Fibroblast of mammary gland (primary cell): ENCODE measurements at places on chromosomes 1 and 21.

DNA sequence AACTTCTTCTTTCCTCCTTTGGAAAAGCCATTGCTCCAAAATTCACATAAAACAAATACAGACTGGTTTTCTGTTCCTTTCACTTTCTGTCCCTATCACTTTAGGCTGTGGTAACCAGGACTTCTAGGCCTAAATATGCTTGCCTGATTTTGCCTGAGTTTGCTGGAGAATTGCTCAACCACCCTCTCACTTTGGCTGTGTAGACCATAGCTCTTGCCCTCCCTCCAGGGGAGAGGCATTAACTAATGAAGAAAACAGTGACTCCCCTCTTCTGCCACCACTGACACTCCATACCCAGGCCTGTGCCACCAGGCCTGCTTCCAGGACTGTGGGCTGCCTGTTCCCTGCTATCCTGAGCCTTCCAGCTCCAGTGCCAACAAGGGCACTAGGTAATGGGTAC, 163.5 kb downstream of the TOMM20 start:
- DNase-seq = no peak

DNA sequence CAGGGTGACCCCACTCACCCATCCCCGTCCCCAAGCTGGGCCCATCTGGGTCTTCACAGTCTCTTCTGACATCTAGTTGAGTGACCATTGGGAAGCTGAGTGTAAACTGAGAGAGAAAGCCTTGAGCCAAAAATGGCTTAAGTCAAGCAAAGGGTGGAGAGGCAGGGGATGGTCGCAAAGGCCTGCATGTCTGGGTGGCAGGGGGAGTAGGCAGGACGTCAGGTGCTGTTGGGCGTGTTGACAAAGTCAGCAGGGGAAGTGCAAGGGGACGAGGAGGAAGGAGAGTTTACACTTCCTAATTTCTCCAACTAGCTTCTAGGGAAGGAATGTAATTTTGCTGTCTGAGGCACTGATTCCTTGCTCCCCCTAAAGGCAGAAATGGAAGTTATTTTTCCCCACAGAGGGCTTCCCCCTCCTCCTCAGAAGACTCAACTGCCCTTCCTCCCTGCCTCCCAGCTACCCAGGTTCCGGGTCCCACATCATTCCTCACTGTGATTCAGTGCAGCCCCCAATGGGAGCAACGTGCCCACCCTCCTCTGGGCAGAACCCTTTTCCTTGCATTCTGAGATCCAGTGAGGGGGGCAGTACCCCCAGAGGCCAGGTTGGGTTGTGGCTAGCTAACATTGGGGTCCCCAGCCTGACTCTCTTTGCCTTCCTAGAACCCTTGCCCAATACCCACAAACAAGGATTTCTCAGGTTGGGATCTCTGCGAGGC, 1.2 kb upstream of the ADORA1 start:
- DNase-seq = peak; percentile 15

DNA sequence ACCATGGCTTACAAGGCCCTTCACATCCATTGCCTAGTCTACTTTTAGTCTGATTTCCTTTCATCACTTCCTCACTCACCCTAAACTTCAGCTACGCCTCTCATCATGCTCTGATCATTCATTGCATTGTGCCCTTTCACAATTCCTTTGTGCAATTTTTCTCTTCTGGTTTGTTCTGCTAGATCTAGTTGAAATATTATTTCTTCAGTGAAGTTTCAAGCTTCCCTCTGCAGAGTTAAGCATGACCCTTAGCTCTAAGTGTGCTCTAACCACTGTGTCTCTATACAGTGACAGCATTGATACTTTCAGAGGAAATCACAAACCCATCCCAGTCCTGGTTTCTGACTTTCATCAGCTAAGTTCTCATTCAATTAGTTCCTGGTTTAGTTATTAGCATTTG, 166.1 kb downstream of the PLA2G4A start:
- no peak for DNase-seq

DNA sequence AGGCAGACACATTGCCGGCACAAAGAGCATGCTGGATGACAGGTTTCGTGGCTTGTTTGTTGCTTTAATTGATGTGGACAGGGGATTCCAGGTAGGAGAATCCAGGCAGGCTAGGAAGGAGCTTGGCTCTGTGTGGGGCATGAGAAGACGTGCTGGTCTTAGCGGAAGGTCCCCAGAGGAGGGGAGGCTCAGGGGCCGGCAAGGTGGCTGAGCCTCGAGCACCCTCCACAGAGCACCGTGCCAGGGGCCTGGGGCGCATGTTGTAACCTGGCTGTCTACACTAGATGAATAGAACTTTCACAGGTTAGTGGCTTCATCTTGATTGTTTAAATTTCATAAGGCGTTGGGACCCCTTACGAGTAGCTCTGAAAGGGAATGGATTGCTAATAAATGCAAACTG, 223.1 kb downstream of the CAMTA1 start:
- DNase-seq = no peak

DNA sequence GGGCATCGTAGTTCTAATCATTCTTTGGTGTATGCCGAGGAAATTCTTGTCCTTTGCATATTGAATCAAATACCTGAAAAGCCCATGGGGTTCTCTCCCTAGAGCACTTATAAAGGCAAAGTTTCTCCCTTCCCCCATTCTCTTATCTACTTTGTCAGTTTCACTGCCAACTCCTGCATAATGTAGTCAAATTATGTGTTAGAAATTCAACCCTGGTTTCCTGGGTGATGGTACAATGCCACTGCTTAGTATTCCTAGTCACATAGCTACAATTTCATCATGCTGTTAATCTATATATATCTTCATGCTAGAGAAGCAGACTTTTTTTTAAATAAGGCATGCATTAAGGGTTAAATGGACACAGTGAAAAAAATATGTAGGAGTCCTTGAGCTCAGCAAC, 119.0 kb downstream of the PDE4B start:
- DNase-seq = no peak

- peak; percentile 54 for DNase-seq
Observed at GRCh38 chr1:14083706-14084105, 383.7 kb downstream of the PRDM2 start.

GRCh38 chr1:151444783-151445177, 14.5 kb downstream of the POGZ start:
- DNase-seq = no peak

GRCh38 chr1:7761103-7761502, 10.0 kb upstream of the VAMP3 start:
- DNase-seq = no peak

- peak; percentile 73 for DNase-seq
Observed at GRCh38 chr1:75985827-75986226, 53.6 kb upstream of the ASB17 start.

DNA sequence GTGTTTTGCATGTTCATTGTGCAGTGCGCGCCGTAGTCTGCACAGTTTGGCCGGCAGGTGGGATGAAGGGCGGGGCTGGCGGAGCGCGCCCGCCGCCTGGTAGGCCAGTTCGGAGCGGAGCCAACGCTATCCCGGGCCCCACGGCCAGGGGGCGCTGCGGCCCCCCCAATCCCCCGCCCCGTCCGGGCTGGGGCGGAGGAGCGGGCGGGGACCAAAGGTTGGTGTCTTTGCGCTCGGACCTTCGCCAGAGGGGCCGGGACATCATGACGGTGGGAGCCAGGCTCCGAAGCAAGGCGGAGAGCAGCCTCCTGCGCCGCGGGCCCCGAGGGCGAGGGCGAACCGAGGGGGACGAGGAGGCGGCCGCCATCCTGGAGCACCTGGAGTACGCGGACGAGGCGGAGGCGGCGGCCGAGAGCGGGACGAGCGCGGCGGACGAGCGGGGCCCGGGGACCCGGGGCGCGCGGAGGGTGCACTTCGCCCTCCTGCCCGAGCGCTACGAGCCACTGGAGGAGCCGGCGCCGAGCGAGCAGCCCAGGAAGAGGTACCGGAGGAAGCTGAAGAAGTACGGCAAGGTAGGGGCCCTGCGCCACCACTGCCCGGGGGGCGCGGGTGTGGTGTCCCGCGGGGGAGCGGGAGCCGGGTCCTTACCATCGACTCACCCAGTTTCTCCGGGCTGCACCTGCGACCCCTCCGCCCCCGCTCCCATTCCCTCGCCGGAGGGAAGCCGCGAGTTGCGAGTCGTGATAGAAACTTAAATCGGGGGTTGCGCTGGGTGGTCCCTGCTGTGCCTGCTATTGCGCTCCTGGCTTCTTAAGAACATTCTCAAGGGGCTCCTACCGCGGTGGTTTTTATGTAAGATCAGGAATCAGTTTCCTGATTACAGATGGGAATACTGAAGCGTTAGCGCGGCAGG, at the start of gene C1orf115:
Gene C1orf115, plus strand, starts transcription at position 224 of the 913 bp plus-strand sequence. Its CDS starts 40 bp downstream, at position 264.
- peak; percentile 28 for DNase-seq

DNA sequence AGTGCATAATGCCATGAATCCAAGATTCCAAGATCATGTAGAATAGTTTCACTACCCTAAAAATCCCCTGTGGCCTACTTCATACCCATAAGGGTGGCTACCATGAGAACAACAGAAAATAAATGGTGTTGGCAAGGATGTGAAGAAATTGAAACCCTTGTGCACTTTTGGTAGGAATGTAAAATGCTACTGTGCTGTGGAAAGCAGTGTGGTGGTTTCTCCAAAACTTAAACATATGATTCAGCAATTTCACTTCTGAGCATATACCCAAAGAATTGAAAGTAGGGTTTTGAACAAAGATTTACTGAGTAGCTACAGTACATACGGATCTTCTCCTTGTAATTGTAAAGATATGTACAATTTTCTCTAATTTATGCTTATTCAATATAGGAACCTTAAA, 16.0 kb downstream of the FNBP1L start:
- no peak for DNase-seq

DNA sequence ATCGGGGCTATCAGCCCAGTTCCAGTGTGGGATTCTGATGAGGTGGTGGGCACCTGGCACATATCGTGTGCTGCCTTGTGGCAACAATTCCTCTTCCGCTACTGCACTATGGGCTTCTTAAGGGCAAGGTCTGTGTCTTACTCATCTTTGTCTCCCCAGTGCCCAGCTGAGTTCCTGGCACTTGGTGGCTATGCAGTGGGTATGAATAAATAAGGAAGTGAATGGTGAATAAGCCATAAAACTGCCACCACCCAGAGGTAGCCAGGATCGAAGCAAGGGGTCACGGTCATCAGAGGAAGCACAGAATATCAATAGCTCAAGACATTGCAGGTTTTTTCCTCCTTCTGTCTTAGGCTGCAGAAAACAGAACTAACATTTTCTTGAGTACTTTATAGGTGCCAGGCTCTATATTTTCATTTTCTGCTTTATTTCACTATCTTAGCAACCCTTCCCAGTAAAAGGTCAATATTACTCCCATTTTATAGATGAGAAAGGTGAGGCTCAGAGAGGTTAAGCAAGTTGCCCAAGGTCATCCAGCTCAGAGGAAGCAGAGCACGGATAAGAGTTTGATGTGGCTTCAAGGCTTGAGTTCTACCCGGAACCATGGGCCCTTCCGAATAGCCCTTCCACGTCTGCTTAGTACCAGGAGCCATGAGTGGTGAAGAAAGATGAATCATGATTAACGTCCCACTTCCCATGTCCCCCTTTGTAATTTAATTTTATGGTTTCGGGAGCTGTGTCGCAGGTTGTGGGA, 10.2 kb downstream of the C1orf94 start:
- DNase-seq = no peak

- DNase-seq = no peak
Observed at GRCh38 chr1:166484471-166484870, 317.7 kb upstream of the FAM78B start.

- no peak for DNase-seq
Observed at GRCh38 chr1:10682108-10682445, 114.4 kb downstream of the CASZ1 start.

DNA sequence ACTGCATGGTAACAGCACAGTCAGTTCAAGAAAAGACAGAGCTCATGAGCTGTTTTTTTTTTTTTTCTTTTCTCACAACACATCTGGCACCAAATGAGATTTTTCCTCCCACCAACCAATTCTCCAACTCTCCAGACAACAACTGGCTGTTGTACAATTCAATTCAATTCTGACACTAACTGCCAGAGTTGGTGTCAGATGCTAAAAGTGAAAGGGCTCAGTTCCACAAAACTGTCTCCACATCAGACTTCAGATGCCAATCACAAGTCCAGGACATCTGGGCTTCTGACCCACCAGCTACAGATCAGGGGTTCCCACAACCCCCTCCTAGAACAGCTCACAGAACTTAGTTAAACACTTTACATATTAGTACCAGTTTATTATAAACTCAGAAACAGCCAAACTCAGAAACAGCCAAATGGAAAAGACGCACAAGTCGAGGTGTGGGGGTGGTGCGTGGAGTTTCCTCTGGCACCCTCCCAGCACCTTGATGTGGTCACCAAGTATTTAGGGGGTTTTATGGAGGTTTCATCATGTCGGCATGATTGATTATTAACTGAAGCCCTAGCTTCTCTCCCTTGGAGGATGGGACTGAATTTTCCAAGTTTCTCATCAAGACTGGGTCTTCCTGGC, 39.2 kb upstream of the LRRC8D start:
- DNase-seq = peak; percentile 19

DNA sequence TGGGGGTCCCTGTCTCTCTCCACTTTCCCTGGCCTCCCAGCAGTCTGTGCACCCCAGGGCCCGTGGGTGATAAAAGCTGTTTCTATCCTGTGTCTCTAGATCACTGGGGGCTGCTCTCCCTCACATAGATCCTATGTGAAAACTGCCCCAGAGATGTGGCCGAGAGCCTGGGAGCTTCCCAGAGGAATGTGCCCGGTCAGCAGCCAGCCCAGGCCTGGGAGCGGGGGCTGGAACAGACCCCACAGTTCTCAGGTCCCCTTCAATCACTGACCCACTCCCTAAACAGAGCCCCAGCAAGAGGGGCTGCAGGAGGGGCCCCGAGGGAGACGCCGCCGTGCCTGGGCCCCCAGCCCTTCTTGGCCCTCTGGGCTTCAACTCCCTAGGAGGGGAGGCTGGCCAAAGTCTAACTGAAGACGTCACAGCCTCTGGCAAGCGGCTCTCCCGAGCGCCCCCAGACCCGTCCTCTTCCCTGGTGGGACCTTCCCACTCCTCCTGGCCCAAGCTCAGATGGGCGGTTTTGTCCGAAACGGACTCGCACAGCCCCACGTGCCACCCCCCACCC, 403 bp downstream of the MXRA8 start:
- no peak for DNase-seq

GRCh38 chr1:62229468-62229867, 34.8 kb downstream of the L1TD1 start:
- no peak for DNase-seq

- DNase-seq = no peak
Observed at GRCh38 chr1:236689713-236690569, 3.6 kb downstream of the ACTN2 start.

GRCh38 chr1:192707978-192708547, 72.1 kb downstream of the RGS13 start:
- DNase-seq = no peak

GRCh38 chr1:118918940-118919259, 69.2 kb downstream of the TBX15 start:
- no peak for DNase-seq

GRCh38 chr1:36421649-36422048, 23.9 kb upstream of the LSM10 start:
- no peak for DNase-seq
